Activated naive CD8-positive, alpha-beta T cell treated with anti-CD3 and anti-CD28 coated beads, Interleukin-2, amount 10 ng/mL, durations not matched to agents 7 days and 5 days (primary cell): ENCODE measurements at places on chromosomes 4 and X. TPM values are rescaled to one million over a fixed set of nuclear protein-coding genes. Genes with fewer than 3 reads are reported as not detected.

PABPC5 gene
- total RNA-seq = not detected

HTR2C gene
- total RNA-seq = not detected

MAGEA4 gene
- total RNA-seq = not detected

HPGDS gene
- not detected for total RNA-seq

QRFPR gene
- total RNA-seq = not detected

MGARP gene
- 0.22 TPM for total RNA-seq

ARHGAP36 gene
- not detected for total RNA-seq

ZMAT1 gene
- total RNA-seq = 14.4 TPM

ETDB gene
- not detected for total RNA-seq

GAGE1 gene
- not detected for total RNA-seq

ALB gene
- not detected for total RNA-seq

VCX3B gene
- not detected for total RNA-seq

XK gene
- not detected for total RNA-seq

MAGEB17 gene
- total RNA-seq = not detected

SYTL4 gene
- total RNA-seq = not detected

SSX2 gene
- total RNA-seq = not detected

KIAA1210 gene
- total RNA-seq = not detected

ADH1A gene
- not detected for total RNA-seq

IL2 gene
- total RNA-seq = 1.7 TPM

MAGEC3 gene
- not detected for total RNA-seq

TMEM31 gene
- not detected for total RNA-seq

UGT2A1 gene
- total RNA-seq = not detected

MAGEC2 gene
- total RNA-seq = not detected
